HFF-Myc (cell line): ENCODE measurements at places on chromosomes 11 and 22.

GRCh38 chr11:62694455-62695167, 5.3 kb upstream of the LRRN4CL start:
- peak; percentile 65 for DNase-seq

DNA sequence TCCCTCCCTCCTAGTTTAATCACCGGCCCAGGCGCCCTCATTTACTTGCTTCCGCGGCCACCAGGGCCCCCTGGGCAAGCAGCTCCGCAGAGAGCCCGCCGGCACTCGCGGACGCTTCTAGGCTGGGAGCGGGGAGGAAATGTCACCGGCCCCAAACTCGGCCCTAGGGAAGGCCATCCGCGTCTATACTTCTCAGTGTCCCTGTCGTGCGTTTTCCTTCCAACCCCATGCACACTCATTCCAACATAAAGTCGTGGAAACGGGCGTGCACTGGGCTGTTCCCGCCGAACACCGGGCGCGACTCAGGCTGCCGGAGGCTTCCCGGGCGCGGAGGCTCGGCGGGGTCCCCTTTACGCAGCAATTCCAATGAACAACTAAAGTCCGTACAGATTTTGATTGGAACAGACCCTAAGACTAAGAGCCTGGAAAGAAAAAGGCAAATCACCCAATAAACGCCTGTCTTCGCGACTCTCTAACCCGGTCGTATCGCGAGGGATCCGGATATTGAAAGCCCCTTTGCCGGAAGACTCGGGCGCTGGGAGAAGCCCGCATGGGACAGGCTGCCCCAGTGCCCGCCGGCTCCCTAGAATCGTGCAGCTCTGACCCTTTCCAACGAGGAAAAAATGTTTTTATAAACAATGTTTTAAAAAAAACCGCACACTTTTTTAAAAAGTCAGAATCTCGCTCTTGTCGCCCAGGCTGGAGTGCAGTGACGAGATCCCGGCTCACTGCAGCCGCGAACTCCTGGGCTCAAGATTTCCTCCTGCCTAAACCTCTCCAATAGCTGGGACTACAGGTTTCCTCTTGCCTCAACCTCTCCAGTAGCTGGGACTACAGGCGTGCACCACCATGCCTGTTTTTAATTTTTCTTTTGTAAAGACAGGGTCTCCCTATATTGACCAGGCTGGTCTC, 1.3 kb upstream of the BARX2 start:
- DNase-seq = no peak

DNA sequence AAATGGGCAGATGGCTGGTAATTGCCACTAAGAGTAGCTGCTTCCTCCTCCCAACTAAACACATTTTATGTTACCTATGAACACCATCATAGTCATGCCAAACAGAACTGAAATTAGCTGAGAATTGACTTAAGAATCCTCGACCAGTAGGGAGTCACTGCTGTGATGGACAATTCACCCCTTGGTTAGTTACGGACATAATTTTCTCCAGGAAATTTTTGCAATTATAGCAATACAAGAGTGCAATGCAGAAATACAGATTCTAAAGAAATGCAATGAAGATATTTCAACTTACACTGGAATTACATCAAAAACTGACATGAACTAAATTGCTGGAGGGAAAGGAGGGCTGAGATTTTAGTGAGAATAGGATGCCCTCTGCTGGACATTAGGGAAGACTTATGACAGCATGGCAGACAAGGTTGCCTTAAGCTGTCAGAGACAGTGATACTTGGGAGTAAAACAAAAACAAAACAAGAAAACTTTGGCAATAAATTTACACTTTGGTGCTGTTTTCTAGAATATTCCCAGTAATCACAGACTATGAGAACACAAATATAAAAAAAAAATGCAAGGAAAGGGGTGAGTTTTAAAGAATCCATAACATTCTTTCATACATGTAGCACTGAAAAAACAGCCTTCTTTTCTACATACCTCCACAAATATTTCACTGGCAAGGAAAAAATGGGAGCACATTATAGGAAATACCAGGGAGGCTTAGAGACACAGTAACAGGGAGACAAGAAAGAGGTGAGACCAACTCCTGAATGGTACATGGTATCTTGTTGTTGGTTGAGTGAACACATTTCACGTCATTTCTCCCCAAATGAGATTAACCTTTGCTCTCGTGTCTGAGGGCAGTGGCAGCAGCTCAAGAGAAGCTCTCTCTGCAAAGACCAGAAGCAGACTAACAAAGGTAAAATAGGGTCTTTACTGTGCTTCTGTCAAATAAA, 11.2 kb upstream of the PPP2R1B start:
- no peak for DNase-seq

DNA sequence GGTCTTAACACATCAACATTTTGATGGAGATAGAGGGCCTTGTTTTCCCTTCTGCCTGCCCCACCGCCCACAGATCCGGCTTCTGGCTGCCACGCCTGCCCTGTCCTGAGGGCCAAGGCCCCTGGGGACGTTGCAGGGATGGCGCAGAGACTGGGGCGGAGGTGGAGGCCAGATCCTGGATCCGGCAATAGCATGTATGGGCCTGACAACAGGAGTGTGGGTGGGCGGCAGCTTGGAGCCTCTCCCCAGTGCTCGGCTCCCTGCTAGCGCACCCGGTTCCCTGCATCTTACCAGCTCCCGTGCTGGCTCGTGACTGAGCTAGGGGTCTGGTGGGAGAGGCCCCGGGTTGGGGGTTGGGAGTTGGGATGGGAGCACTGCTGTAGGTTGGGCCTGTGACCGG, 95.6 kb downstream of the ZBTB16 start:
- DNase-seq = no peak

DNA sequence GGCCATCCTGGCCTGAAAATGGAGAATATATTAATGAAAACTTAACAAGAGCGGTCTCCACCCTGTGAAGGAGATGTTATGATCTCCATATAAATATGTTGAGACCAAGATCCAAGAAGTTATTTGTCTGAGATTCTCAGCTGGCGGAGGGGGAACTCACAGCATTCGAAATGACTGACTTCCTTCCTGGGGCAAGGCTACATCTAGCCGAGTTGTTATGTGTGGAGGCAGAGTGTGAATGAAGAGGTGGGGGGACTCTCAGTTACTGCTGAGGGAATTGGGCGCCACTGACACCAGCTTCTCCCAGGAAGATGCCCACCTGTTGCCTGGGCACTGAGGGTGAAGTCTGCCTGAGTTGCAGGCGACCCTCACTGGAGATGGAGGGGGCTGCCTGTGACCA, 5.9 kb downstream of the HTR3A start:
- no peak for DNase-seq

- DNase-seq = no peak
Observed at GRCh38 chr11:124198897-124199296, 15.8 kb downstream of the OR10D3 start.

- no peak for DNase-seq
Observed at GRCh38 chr11:97351939-97352338, 962.1 kb downstream of the JRKL start.
